ENCODE measurements at places on chromosomes 13 and 19.
A peak's percentile ranks its signal among the peaks of the same experiment; 100 is the strongest.

DNA sequence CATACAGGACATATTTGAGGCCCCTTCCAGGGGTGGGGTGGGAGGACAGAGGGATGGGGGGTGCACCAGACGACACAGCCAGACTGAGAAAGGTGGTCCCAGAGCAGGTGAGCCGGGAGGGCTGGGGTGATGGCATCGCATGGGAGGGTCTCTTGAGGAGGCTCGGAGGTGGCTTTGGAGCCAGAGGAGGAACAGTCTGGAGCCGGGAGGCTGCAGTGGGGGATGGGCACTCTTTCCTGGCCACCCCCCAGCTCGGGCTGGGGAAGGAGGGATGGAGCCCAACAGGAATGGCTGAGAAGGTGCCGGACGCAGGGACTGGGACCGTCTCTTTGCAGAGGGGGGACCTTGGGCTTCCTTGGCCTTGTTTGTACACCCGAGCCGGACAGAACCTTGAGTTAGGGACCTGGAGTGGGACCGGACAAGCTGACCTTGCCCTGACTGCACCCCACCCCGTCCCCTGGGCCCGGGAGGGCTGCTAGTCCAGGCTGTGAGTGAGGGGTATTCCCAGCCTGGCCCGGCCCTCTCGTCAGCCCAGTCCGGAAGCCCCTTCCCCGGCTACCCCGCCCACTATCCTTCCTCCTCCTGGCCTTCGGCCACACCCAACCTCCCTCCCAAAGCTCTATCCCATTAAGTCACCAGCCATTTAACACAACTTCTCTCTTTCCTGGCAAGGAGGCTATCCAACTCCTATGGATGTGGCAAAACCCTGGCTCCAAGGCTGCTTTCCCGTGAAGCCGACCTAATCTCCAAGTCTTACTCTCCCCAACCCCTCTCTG lies 816 bp upstream of the TBXA2R start:
- DNase-seq = no peak

DNA sequence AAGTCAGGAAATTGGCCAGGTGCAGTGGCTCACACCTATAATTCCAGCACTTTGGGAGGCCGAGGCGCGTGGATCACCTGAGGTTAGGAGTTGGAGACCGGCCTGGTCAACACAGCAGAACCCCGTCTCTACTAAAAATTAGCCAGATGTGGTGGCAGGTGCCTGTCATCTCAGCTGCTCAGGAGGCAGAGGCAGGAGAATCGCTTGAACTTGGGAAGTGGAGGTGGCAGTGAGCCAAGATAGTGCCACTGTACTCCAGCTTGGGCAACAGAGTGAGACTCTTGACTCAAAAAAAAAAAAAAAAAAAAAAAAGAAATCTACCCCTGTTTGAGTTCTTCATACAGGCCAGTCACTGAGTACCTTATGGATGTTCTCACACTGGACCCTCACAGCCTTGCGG lies 42.0 kb downstream of the SLC15A1 start:
- DNase-seq = no peak

DNA sequence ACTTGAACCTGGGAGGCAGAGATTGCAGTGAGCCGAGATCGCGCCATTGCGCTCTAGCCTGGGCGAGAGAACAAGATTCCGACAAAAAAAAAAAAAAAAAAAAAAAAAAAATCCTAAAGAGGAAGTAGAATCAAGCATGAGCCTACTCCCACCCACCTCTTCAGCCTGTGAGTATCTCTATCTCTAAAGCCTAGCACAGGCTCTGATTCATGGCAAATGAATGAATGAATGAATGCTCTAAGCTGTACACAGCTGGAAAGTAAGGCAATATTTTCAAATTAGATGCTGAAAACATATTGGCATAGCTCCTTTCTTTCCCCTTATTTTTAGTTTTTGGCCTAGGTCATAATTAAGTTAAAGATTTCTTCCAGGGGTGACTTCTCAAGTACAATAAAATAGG lies 35.7 kb upstream of the FAM216B start:
- no peak for DNase-seq

DNA sequence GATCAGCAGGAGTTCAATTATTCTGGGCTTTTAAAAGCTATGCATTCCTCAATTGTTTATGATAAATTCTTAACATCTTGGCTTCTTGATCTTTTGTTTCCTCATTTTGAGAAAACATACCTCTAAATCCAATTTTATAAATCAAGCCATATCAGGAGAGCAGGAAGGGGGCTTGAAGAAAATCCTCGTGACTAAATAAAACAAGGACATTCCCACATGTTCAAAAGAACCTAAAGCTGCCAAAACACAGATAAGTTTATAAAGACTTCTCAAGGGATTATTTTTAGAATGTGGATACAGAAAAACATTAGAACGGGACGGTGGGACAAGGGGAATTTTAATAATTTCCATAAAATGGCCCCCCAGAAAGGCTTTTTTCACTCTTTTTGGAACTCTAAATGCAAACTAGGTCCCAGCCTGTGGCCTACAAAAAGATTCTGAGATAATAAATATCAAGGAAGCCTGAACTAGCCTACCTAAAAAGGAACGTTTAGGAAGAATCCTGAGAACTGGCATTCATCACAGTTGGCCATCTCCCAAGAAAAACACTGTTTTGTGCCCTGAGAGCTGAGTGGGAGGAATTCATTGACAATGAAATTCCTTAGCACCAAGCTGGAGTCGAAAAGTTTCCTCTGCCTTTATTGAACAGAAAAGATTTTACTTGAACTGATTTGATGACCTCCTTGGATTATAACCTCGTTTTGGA lies 30.1 kb downstream of the ZAR1L start:
- no peak for DNase-seq

DNA sequence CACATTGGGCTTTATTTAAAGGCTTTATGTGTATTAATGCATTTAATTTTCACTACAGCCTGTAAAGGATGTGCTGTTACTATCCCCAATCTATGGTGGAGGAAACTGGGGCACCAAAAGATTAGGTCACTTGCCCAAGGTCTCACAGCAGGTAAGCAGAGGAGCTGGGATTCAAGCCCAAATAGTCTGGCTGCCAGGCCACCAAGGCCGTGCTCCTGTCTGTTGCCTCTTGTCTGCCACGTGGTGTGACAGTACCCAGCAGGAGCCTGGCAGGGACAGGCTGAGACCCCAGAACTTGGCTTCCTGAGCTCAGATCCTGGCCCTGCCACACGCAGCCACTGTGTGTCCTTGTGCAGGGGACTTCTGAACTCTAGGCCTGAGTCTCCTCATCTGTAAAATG lies 4.5 kb downstream of the NTN5 start:
- no peak for DNase-seq

GRCh38 chr19:35545001-35545854 lies at the start of gene TMEM147:
TSS of gene TMEM147 (plus strand) at chr19:35545626. CDS start at chr19:35545740, 114 bp downstream.
- DNase-seq = peak; percentile 56

All from effector CD8-positive, alpha-beta T cell (primary cell).